Activated CD4-positive, alpha-beta T cell treated with anti-CD3 and anti-CD28 coated beads, Interleukin-2, amount 50 U/mL, for 48 hours (primary cell): ENCODE measurements at places on chromosomes 2 and 18.

DNA sequence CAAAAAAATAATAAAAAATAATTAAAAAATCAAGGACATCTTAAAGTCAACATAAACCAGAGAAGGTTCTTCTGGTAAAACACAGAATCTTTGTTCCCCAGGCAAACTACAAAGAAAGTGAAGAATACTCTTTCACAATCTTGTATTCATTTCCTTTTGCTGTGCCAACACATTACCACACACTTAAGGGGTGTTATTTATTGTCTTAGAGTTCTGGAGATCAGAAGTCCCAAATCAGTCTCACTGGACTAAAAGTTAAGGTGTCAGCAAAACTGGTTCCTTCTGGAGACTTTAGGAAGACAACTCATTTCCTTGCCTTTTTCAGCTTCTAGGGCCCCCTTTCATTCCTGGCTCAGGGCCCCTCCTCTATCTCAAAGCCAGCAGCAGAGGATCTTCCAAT lies 12.2 kb upstream of the CAB39 start:
- DNase-seq = no peak

DNA sequence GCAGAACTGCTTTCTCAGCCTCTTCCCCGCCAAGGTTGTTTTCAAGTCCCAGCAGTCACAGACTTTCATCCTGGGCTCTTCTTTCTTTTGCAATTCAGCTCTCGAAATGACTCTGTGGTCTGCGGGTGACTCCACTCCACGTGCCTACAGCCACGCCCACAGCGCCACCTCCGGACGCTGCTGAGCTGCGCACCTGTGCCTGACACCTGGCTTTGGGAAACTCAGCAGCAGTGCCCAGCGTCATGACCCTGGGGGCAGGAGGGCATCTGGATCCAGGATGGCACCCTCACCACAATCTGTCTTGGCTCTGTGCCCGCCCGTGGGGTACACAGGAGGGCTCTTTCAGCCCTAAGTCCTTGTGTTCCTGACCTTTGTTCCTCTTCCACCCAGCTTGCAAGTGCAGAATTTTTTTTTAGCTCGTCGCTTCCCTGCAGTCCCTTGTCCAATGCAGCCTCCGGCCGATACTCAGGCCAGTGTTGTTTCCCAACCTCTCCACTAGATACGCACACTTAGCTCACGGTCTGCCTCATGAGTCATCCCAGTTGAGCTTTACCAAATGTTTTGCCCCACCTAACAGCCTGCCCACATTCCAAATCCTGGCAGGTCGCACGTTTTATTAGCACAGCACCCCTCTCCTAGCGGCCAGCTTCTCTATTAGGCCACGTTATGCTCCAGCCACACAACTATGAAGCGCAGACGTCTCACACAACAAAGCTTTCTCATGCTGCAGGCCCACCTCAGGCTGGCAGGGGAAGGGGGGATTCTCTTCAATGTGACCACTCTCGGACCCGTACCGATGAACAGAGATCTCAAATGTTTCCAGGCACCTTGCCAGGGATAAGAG lies 6.5 kb upstream of the CAPN10 start:
- peak; percentile 79 for DNase-seq

DNA sequence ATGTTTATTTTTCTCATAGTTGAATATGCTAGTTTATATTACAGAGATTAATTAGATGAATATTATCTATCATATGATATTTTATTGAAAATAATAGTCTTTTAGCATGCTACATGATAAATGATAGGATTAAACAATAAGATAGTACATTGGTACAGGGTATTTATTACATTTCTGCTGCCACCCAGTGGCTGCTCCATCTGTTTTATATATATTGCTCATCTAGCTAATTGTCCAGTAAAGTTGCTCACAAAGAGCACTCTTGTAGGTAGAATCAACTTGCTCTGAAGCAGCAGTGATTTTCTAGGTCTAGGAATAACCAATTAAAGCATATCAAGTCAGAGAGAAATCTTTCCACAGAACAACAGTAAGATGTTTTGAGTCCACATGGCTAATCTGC lies 183.3 kb downstream of the ASXL3 start:
- no peak for DNase-seq

DNA sequence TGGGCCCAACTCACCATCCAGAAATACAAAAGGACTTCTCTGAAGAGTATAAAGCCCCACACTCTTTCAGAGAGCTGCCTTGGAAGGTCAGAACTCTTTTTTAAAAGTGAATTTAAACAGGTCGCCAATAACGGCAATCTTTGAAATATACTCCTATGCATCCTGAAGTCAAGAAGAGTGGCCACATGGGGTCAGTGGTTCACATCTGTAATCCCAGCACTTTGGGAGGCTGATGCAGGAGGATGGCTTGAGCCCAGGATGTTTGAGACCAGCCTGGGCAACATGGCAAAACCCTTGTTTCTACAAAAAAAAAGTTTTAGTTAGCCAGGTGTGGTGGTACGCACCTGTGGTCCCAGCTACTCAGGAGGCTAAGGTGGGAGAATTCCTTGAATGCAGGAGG lies 68.1 kb upstream of the FZD7 start:
- DNase-seq = no peak

DNA sequence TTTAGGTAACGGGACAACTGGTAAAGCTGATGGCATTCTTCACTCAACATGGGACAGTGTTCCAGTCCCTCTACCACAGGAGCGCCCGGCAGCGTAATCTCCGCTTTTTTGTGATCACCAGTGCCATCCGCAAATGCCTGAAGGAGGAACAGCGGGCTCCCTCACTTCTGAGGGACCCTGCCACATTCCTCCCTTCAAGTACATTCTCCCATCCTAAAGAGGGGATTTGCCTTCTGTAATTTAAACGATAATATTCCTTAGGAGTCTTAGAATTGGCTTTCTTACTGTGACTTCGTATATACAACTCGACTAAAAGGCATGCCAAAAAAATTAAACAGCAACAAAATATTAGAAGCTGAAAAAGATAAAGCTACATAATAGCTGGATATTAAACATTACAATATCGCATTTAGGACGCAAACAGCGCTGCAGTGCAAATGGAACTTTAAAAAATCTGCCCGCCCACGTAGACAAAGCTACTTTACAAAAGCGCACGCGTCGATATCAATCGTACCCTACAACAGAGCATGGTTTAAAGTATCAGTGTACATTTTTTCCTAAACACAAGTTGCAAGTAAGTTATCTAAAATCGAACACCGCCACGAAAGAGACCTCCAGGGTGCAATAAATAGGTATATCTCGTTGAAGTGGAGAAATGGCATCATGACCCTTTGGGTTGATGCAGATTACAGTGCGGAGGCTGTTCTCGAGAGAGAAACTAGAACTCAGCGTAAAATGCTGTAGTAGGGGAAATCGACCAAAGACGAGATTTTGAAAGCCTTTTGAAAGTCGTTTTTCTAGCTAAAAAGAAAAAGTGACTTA lies 2.3 kb upstream of the VSNL1 start:
- no peak for DNase-seq

GRCh38 chr2:234816491-234816890 lies 135.3 kb upstream of the SH3BP4 start:
- DNase-seq = no peak

- no peak for DNase-seq
These were observed 50.7 kb downstream of the TRIP12 start for GRCh38 chr2:229870903-229871656.

DNA sequence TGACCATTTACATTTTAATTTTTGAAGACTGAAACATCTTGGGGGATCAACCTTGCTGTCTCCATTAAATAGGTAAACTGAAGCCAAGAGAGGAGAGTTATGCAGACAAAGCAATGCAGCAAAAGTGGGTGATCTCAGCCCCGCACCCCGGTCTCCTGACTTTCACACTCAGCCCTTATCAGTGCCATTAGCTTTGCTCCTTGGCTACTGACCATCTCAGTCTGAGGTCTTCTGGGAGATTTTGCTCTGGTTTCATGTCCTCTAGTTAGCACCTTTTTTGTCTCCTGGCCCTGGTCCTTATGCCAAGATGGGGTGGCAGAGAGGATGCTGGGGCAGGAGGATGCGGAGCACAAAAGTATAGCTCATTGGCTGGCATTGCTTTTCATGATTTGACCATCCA lies 61.4 kb downstream of the SETBP1 start:
- no peak for DNase-seq

DNA sequence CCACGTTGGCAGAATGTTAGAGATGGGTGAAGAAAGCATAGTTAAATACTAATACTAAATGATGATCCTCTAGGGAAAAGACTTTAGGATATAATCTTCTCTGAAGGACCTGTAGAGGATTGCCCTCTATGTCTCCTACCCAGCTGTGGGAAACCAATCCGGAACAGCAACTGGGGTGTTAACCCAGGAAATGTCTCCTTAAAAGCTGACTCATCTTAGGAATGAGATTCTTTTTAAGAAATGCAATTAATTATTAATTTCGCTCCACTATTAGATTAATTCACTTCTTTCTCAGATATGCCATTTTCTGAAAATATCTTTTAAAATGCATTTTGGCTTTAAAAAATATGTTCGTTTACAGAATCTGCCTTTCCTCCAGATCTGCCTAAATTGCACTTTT lies 7.4 kb downstream of the SCN3A start:
- DNase-seq = no peak

GRCh38 chr2:99980176-99980575 lies 162.2 kb downstream of the AFF3 start:
- DNase-seq = no peak
